ENCODE measurements at places on chromosomes 11 and 22.
A peak's percentile ranks its signal among the peaks of the same experiment; 100 is the strongest.

DNA sequence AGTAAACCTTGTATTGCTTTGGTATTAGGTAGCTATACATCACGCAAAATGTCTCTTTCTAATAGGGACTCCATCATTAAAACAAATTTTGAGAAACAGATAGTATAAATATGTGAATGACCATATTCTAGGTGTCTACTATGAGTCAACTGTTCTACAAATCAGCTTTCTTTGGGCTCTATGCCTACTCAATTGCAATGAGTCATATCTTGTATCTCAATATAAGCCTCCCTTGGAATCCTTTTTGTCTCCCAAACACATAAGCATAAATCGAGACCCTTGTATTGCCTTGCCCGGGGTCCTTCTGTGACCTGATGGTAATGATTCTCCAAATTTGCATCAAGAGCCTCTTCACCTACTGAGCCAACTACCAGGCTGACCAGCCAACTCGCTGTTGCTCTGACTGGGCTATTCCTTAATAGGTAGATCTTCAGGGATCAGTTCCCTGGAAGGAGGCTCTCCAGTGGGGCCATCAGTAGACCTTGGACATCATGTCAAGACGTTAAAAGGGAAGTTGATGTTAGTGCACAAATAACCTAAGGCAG is 22.2 kb downstream of the BLID start:
- DNase-seq: no peak

DNA sequence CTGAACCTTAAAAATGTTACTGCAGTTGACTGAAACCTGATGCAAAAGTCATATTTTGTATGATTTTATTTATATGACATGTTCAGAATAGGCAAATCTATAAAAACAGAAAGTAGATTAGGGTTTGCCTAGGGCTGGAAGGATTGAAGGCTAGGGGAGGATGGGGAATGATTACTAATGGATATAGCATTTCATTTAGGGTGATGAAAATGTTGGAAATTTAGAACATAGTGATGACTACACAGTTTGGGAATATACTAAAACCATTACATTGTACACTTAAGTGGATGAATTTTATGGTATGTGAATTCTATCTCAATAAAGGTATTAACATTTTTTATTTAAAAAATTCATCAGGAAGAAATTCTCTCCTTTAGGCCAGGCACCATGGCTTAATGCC is 22.9 kb upstream of the PAFAH1B2 start:
- no peak for DNase-seq

DNA sequence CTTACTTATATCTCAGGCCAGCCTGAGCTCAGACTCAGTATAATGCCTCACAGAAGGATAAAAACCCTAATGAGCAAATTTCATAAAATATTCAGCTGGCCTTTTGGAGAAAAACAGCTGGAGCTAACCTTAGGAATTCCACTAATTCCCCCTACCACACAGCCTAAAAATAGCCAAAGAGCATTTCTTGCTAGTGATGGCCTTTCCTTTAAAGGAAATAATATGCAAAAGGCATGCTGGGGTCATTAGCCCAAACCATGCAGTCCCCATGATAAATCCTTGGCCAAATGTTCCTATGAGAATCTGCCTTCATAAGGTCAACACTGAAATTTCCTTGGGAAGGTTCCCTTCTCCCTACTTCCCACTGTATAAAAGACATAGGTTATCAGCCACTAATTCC is 38.2 kb downstream of the SYTL2 start:
- no peak for DNase-seq

DNA sequence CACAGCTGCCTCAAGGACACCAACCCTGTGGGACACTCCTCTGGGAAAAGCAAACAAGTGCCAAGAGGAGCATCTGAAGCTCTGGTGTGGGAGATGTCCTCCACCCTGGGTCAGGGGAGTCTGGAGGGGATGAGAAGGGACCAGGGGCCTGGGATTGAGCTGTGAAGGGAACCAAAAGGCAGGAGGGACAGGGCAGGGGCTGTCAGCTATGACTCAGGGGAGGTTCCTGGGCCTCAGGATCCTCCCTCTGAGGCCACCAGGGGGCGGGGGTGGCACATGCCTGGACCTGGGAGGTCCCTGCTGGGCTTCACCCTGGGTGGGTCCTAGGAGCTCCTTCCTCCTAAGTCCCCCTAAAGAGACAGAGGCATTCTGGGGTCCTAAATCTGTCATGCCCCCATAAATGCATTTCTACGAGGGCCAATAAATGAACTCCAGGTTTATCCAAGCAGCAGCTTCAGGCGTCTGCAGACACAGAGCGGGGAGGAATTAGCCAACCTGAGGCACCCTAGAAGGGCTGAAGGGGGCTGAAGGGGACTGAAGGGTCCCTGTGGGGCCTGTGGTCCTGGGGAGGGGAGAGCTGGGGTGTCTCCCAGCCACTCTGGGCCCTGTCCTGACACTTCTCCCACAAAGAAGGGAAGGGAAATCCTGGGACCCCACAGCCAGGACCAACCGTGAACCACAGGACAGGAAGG is 31.9 kb upstream of the IGLL5 start:
- peak; percentile 6 for DNase-seq

- DNase-seq: no peak
Observed at GRCh38 chr22:48210812-48211211, 1448.4 kb downstream of the TBC1D22A start.

All from hematopoietic multipotent progenitor cell treated with erythropoietin and hydrocortisone succinate and interleukin-3 and kit ligand, for 17 days (in vitro differentiated cells).